Naive thymus-derived CD8-positive, alpha-beta T cell (primary cell): ENCODE measurements at places on chromosomes 12 and 14. TPM values are rescaled to one million over a fixed set of nuclear protein-coding genes. Genes with fewer than 3 reads are reported as not detected.

DNA sequence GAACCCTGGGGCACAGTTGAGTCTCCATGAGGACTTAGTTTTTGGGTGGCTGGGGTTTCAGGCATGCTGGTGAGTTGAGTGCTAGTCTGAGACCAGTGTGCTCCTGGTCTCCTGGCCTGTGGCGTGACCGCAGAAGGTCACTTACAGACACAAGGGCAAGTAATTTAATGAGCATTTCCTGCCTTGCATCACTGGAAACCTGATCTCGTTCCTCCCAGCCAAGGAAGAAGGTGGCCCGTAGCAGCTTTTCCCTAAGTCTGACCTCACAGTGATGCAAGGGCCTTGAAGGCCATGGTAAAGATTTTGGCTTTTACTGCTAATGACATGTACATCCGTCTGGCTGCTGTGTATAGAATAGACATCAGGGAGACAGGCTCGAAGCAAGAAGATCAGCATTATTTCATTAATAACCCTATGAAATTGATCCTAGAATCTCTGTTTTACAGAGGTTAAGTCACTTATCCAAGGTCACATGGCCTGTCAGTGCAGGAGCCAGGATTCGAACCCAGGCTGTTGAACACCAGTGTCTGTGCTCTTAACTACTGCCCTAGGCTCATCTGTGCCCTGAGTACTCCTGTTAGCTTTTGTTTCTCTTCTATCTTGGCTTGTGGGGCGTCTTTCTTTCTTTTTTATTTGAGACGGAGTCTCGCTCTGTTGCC is 4.6 kb downstream of the TMEM120B start:
- H3K4me1 ChIP-seq = peaks cover 13% of the 10 kb centered on the region
- no peaks in the 10 kb centered on the region for H3K36me3 ChIP-seq
- H3K4me3 ChIP-seq = no peak overlapping the region

DNA sequence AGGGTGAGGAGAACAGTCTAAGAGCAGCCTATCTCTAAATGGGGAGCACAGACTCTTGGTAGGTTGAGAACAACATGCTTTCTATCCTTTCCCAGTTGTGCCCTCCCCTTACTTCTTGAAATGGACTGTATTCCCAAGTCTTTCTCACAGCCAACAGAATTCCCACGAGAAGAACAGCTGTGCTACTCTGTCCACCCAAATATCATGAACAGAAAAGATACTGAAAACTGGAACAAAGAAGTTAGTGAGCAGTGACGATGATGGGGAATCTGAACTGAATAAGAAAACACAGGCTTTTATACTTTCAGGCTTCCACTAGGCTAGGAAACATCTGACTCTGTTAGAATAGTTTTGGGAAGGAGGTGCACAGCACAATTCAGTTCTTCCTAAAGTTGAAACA is 3.4 kb downstream of the NACA start:
- H3K27ac ChIP-seq = peak overlapping the region; percentile 84
- H3K27me3 ChIP-seq = no peaks in the 10 kb centered on the region
- DNase-seq = no peak

The NANOG gene
- not detected for polyA plus RNA-seq

DNA sequence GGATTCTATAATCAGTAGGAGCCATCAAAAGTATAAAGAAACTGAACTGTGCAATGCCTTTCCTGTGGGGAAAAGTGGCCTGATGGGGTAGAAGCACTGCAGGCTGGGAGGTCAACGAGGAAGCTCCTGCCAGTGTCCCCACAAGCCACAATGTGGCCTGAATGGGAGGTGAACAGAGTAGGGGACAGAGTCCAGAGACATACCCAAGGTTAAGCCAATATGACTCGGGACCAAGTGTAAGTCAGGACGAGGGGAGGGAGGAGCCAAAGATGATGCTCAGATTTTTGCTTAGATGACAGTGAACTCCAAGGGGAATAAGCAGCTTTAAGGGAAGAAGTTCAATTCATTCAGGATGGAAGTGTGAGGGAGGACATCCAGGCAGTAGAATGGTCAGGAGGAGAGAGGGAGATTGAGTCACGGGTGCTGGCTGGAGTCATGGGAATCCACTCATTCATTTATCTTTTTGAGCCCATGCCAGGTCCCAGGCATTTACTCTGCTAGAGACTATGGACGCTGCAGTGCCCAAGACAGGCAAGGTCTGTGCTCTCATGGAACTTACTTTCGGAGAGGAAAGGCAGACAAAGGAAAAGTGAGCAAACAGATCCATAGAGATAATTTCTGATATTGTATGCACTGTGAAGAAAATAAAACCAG is 29.1 kb downstream of the DPF3 start:
- no peaks in the 10 kb centered on the region for H3K36me3 ChIP-seq
- no peaks in the 10 kb centered on the region for H3K27me3 ChIP-seq

- no peaks in the 10 kb centered on the region for H3K36me3 ChIP-seq
- DNase-seq = no peak
- H3K4me3 ChIP-seq = no peak overlapping the region
- H3K27ac ChIP-seq = no peak overlapping the region
- no peaks in the 10 kb centered on the region for H3K27me3 ChIP-seq
Observed at GRCh38 chr14:30108975-30109700, 181.5 kb upstream of the PRKD1 start.

The SINHCAF gene
- 51.3 TPM for polyA plus RNA-seq
